ENCODE measurements at places on chromosomes 6 and 20.

DNA sequence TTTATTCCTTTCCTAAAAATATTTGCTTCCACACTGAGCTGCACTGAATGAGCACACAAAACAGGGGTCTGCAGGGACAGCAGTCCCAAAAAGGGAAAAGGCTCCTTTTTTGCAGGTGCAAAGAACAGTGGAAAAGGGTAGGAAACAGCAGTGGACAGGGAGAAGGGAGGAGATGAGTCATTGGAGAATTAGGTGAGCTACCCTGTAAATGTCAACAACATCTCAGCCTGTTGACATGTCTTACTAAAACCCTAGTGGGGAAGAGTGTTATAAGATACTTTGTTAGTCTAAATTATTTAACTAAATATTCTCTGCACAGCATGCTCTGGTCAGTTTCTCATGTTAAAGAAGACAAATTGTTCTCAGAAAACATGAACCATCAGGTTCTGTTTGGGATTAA, 151.5 kb upstream of the FBXL4 start:
- DNase-seq: no peak

- DNase-seq: no peak
Measured at GRCh38 chr6:30844118-30844535, 40.2 kb upstream of the DDR1 start.

- no peak for DNase-seq
Measured at GRCh38 chr20:9400171-9401025, 114.0 kb upstream of the LAMP5 start.

DNA sequence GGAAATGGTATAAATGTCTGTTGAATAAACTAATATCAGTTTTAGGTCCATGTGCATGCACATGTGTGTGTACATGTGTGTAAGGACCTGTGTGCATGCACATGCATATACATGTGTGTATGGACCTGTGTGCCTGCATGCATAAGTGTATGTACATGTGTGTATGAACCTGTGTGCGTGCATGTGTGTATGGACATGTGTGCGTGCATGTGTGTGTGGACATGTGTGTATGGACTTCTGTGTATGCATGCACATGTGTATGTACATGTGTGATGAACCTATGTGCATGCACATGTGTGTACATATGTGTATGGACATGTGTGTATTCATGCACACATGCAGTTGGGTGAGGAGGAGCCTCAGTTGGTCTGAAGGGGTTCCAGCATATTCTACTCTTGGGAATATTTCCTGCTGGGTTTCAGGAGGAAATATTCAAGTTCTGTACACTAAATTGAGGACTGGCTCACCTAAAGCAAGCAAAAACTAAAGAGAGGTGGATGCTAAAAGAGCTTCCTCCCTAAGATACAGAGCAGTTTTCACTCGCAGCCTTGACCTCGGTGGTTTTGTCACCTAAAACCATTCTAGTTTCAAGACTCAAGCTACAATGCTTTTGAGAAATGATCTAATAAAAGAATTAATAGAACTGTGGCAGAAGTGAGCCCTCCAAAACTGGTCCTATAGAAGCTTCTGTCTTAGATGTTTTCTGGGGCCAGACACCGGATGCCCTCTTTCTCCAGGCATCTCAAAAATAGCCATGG, 742.8 kb downstream of the MAFB start:
- DNase-seq: no peak

DNA sequence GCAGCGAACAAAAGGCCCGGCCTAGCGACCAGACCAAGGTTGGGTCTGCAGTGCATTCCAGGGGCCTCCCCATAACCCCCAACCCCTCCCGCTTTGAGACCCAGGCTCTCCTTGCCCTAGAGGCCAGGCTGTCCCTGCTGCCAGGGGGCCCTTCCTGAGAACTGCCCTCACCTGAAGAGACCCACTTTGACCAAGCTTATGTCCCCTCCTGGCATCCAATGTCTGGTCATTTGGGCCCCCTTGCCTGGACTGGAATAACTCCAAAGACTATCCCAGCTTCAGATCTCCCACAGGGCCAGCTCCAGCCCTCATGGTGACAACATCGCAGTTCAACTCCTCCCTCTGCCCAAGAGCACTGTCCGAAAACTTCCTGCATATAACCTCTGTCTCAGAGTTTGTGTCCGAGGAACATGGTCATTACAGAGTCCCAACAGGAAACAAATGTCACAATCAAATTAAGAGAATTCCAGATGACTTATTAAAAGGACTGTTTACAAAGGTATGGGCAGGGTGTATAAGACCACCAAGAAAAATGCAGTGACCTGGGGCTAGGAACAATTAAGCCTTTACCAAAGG, 125.0 kb downstream of the BANF2 start:
- no peak for DNase-seq

GRCh38 chr6:36743032-36743431, 45.4 kb downstream of the RAB44 start:
- DNase-seq: no peak

DNA sequence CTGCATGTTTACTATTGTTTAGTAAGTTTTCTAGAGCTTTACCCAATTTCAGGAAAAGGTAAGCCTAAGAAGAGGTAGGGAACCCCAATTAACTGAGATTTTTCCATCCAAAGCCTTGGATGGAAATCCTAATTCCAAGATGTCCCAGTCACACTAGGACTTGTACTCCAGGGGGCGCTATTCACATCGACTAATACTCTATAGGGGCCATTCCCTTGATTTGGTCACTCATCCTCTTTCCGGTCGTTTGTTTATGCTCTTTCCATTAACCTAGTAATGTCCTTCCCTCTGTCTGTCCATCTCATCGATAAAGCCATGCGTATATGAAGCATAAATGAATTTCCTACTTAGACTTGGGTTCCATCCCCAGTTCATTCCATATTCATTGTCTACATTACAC, 80.8 kb upstream of the FUCA2 start:
- DNase-seq: no peak

DNA sequence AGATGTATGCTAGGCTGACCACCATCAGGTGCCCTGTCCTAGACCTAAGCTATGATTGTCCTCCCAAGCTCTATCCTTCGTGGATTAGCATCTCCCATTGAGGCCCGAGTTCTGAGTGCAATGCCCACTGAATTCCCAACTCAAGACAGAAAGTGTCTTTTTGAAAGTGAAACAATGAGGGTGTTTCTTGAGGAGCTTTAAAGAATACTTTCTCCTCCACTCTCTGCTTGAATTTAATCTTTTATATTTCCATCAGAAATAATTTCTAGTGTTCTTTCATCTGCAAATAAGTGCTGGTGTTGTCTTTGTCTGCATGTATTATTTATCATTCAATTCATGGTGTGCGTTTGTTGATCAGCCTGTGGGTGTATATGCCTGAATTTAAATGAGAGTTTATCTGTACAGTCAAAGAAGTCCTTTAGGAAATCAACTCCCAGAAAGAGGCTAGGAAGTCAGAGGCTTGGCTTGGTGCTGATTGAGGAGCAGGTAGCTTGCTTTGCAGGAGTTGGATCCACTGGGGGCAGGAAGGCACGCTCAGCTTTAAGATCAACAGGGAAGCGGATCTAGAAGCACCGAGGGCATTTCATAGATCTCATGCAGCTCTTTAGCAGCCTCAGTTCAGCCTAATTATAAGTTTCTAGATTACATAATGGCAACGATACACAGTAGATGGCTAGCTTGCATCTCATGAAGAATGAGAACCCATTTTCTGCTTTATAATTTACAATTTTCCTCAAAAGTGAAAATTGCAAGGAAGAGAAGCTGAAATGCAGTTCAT, 36.0 kb upstream of the CCN6 start:
- DNase-seq: no peak

GRCh38 chr6:119446115-119446554, 96.6 kb upstream of the MAN1A1 start:
- no peak for DNase-seq

- DNase-seq: no peak
Measured at GRCh38 chr6:32974016-32974333, 5.6 kb downstream of the BRD2 start.

DNA sequence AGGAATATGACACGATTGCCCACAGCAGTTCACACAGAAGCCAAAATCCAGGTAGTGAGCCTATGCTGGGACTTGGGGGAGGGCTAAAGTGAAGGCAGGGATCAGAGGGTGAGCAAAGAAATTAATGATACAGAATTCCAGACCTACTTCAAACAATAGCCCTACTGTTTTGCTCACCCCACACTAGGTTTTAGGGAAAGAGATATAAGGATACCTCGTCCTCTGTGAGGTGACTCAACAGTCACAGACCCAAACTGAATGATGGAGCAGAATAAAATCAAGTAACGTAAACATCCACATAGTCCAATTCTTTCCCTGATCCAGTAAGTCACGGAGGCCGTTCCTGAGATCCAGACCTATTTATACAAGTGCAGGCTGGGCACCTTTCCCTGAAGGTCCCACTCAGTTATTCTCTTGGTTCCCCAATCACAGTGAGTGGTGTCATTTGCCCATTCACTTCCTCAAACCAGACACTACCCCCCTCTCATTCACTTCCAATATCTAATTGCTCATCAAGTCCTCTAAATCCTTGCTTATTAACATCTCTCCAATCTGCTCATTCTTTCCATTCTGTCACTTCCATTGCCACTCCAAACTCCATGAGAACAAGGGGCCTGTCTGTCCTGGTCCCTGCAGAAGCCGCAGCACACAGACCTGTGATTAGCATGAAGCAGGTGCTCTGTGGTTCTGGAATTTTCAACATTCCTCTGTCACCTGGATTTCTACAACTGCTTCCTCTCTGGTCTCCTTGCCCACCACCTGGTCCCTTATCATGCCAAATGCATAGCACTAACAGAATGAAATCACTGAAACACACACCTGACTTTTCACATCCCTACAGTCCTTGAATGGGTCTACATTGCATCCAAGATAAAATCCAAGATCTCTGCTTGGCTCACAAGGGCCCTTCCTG, 55.9 kb downstream of the ATXN1 start:
- DNase-seq: no peak

- DNase-seq: no peak
Measured at GRCh38 chr6:149453597-149454345, 31.0 kb downstream of the ZC3H12D start.

DNA sequence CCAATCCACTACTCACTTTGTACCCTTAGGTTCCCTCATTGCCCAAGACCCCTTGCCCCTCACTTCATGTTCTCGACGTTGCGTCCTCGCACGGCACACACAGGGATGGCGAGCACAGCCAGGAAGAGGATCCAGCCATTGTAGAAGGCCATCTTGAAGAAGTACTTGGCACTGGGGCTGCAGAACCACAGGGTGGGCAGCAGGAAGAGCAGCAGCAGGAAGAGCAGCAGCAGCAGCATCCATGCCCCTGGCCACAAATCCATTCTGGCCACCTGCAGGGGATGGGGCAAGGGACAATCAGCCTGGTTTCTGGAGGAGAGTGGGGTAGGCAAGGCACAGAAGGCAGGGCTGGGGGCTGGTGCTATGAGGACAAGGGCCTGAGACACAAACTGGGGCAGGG, 4.7 kb downstream of the AGPAT1 start:
- DNase-seq: no peak

- DNase-seq: no peak
Measured at GRCh38 chr6:152318278-152318677, 318.9 kb downstream of the SYNE1 start.

GRCh38 chr6:45169815-45170214, 158.3 kb upstream of the RUNX2 start:
- no peak for DNase-seq

DNA sequence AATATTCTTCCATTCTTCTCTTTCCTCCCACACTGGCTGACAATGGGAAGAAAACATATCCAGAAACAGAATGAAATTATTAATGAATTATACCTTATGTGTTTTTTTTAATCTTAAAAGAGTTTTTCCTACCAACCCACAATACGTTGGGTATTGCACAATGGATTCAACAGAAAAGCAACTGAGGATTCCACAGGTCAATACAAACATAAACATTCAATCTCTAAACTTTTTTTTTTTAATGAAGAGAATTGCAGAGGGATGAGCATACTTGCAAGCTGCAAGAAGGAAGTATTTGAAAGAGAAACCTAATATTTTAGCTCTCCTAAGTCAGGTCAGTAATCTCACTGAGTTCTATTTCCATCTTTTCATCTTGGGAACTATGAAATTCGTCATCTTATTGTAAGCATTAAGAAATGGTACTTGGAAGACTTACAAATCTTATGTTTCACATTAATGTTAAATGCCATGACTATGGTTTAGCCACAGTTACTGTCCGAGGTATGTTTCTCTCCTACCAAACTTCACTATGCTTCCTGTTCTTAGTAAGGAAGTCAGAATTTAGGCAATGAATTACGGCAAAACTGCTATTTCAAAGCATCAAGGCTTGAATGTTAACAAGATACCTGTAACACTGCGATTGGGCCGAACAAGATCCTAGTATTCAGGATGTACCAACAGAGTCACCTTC, 100.8 kb downstream of the HIVEP2 start:
- no peak for DNase-seq

- no peak for DNase-seq
Measured at GRCh38 chr6:116536216-116536621, 9.3 kb downstream of the TRAPPC3L start.

GRCh38 chr20:50704971-50705370, 13.6 kb upstream of the RIPOR3 start:
- no peak for DNase-seq

DNA sequence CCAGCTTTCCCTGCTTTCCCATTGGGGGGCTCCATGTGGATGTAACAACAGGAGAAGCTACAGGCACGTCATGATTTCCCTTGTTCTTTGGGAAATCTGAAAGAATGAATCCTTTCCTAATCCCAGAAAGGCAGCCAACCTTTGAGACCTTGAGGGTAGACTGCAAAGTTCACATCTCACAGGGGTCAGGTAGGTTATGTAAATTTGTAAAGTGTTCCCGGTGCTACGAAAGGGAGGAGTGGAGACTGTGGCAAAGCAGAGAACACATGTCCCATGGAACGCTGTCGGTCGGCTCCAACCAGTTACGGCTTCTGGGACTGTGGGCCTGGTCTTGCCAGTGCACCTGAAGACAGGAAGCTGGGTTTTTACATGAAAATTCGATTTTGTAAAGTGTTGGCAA, 85.1 kb downstream of the RSPH3 start:
- no peak for DNase-seq

DNA sequence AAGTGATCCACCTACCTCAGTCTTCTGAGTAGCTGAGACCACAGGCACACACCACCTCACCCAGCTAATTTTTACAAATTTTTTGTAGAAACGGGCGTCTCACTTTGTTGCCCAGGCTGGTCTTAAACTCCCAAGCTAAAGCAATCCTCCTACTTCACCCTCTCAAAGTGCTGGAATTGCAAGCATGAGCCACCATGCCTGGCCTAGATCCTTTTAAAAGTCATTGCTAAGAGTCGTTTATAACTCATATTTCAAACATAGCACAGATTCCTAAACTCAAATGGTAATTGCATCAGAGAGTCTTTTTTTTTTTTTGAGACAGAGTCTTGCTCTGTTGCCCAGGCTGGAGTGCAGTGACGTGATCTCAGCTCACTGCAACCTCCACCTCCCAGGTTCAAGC, 7.7 kb upstream of the SAMHD1 start:
- no peak for DNase-seq

GRCh38 chr6:1105833-1106400, 206.0 kb upstream of the FOXQ1 start:
- DNase-seq: no peak

- no peak for DNase-seq
Measured at GRCh38 chr20:60136645-60137401, 178.6 kb downstream of the CDH26 start.

GRCh38 chr6:73157870-73158269, 67.4 kb downstream of the KHDC1L start:
- no peak for DNase-seq

GRCh38 chr6:13112921-13113320, 215.4 kb downstream of the TBC1D7 start:
- no peak for DNase-seq

Data from stimulated activated CD4-positive, alpha-beta T cell treated with anti-CD3 and anti-CD28 coated beads, Interleukin-12 subunit alpha, Interleukin-12 subunit beta, amount 100 ng/mL, for 4 hours (primary cell).